ENCODE measurements at places on chromosomes 5 and 9.

DNA sequence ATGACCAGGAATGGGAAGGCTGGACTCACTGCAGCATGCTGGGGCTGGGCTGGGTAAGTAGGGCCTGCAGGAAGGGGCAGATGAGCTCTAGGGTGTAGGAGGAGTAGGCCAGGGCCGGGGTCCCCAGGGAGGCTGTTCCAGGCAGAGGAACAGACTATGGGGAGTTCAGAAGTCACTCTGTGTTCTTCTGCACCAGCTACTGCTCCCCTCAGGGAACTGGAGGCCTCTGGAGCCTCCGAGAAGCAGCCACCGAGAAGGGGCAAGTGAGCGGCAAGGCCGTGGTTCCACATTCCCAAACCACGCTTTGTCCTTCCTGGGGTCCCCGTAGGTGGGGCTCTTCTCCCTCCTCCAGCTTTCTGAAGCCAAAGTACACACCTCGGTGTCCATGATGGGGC is 8.4 kb upstream of the SLC2A6 start:
- no peak for DNase-seq

DNA sequence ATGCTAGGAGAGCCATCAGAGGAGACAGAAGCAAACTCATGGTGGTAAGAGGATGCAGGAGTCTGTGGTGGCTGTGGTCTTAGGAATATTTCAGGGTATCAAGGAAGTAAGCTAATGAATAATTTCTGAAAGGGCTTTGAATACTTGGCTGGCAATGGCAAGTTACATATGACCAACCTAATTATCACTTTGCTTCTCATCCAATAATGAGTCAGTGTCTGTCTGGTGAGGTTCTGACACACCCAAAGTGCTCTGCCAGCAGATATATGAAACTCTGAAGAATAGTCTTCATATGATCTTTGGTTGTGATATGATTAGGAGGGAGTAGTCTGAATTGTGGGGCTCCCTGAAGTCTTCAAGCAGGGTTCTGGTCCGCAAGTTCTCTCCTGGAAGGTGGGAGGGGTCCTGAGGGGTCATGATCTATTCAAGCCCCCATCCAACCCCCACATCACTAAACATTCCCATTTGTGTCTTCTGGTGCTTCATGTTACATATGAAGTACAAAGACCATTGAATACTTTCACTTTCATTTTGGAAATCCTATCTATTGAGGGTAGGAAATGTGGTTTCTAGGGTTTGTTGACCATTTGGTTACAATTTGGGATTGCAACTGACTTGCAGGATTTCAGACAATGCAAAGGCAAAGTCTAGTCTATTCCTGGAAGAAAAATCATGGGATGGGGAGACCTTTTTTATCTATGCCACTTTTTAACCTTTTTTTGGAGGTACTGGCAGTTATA is 199.9 kb upstream of the CDKN2B start:
- no peak for DNase-seq

DNA sequence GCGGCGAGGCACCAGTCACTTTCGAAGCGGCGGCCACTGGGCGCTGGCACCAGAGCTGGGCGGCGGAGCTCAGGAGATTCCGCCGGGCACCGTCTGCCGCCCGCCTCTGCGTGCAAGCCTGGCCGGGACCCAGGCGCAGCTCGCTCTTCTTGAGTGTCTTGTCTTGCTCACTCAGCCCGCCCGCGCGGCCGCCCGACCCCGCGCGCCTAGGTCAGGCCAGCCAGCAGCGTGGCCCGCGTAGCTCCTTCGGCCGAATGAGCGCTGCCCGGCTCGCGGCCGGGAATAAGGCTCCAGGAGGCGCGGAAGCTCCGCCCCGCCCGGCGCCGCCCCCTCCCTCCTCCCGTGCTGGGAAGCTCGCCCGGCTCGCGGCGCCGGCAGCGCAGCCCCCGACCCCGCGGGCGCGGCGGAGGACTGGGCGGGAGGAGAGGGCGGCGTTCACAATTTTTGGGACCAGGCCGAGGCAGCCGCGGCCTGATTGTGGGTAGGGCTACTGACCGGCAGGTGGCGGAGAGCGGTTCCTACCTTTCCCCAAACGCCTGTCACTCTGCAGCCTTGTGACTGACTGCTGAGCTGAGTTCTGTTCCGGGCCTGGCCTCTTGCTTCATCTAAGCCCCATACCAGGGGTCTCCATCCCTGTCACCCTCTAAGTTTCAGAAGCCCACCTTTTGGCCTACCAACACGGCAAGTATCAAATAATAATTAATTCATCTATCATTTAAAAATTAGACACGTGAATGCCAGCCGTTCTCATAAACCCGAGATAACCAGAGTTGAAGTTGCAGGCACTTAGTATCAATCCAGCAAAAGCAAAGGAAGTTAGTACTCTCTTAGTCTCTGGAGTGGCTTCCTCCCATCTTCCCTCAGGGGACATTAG is at the start of gene HBEGF:
TSS of gene HBEGF (minus strand) at position 256 of the 874 bp plus-strand sequence. CDS start 275 bp downstream, outside the sequence.
- DNase-seq: no peak

- DNase-seq: no peak
These were observed 31.9 kb downstream of the ANKRD33B start for GRCh38 chr5:10595672-10596309.

- no peak for DNase-seq
These were observed 69.6 kb downstream of the PDE8B start for GRCh38 chr5:77280036-77280435.

DNA sequence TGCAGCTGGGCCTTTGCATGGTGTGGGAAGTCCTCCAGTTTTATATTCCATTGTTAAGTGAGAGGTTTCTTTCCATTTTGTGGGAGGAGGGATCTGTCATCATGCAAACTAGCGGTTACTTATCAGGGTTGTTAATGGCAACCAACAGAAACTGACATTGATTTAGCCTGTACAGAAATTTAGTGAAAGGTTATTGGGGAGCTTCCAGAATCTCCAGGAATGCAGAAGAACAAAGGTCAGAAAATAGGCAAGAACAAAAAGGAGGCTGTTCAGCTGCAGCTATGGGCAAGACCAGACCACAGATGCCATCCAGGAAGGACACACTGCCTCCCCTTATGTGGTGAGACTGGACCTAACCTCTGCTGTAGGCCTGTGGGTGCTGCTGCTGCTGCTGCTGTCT is 395.8 kb downstream of the KDM4C start:
- DNase-seq: no peak

GRCh38 chr5:37709020-37709419 is 130.8 kb downstream of the GDNF start:
- no peak for DNase-seq

DNA sequence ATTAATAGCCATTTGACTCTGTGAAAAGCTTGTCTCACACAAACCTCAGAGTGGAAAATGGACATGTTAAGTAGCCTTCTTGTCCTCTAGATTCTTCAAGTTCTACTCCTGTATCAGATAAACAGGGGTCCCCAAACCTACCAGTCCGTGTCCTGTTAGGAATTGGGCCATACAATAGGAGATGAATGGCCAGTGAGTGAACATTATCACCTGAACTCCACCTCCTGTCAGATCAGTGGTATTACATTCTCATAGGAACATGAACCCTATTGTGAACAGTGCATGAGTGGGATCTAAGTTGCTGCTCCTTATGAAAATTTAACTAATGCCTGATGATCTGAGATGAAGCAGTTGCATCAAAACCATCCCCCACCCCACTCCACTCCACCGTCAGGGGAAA is 136.3 kb downstream of the TMEM232 start:
- no peak for DNase-seq

GRCh38 chr5:153237671-153238332 is 252.7 kb upstream of the GRIA1 start:
- no peak for DNase-seq

DNA sequence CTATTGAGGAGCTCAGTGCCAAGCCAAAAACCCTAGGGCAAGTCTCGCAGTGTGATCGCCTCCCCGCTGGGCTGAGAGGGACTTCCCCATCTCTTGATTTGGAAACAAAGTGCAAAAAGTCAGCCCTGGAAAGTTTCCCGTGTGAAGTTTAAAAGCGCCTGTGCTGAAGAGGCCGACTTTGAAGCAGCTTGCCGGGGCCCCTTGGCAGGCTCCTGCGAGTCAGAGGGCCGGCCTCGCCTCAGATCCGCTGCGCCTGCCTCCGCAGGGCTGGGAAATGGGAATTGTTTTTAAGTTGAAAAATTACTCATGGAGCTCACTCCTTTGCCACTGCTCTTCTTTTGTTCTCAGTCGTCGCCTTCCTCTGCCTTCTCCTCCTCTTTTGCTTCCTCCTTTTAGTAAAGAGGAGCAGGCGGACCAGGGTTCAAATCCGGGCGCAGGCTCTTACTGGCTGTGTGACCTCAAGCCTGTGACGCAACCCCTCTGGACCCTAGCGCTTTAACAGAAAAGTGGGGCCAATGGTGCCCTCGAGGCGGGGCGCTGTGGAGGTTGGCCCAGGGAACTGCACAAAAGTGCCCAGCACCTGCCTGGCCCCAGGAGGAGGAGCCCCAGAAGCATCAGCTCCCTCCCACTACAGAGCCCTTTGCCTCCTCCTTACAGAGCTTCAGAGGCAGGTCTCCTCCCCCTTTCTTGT is 14.7 kb upstream of the LHX2 start:
- no peak for DNase-seq

DNA sequence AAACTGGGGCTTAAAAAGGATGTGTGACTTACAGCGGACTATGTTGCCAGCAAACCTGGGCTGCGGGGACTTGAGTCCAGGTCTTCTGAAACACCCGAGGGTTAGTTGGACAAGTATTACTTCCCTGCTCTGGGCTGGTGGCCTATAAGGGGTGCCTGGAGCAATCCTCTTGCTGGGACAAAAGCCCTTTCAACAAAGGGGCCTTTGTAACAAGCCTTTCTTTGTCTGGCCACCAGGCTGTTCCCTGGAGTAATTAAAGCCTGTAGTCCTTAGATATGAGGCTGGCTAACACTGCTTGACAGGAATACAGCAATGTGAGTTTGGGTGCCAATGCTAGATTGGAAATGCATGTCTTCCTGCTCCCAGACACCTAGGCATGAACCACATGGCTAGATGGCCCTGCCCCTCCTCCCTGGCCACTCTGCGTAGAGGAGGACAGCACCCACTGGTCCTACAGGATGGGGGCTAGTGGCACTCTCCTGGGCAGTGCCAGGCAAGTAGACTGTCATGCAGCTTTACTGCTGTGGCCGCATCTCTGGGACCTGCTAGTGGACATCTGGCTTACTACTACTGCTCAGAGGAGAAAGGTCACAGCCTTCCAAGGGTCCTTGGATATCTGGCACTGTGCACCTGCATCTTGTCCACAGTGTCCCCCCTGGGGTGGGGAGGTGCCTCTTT is 343.1 kb downstream of the ZSWIM6 start:
- no peak for DNase-seq

- DNase-seq: no peak
These were observed 32.1 kb upstream of the RASGRF2 start for GRCh38 chr5:80928073-80928472.

- no peak for DNase-seq
These were observed 30.2 kb upstream of the TBCA start for GRCh38 chr5:77806213-77806843.

DNA sequence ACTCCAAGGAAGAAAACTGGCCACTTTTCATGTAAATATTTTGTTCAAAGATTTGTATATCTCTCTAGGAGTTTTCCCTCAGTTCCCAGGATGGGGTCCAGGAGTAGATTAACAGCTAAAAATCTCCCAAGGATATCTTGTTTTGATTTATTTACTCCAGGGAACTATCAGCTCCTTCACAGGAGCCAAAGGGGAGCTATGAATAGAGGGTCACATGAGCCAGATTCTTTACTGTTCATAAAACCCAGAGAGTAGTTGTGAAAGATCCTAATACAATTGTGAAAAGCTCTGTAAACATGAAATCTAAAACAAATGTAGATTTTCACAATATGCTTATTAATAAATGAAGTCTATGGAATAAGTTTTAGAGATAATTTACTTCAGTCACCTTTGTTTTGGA is 16.9 kb downstream of the DIMT1 start:
- no peak for DNase-seq

GRCh38 chr5:118253225-118254061 is 734.9 kb downstream of the DTWD2 start:
- no peak for DNase-seq

DNA sequence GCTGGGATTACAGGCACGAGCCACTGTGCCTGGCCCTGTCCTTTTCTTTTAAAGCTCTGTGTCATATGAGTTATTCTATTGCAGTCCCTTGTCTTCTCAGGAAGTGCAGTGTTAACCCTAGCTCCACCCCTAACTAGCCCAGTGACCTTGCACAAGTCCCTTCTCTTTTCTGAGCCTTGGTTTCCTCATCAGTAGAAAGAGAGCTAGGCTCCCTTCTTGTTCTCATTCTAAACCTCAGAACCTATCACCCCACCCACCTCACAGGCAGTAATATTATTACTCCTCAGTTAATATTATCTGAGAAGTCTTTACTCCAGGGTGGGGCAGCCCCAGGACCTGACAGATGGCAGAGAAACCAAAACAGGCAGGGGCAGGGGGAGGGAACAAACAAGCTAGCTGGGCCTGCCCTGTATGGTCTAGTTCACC is 7.2 kb downstream of the CYFIP2 start:
- no peak for DNase-seq

GRCh38 chr9:137825324-137825989 is 52.1 kb upstream of the CACNA1B start:
- DNase-seq: no peak

DNA sequence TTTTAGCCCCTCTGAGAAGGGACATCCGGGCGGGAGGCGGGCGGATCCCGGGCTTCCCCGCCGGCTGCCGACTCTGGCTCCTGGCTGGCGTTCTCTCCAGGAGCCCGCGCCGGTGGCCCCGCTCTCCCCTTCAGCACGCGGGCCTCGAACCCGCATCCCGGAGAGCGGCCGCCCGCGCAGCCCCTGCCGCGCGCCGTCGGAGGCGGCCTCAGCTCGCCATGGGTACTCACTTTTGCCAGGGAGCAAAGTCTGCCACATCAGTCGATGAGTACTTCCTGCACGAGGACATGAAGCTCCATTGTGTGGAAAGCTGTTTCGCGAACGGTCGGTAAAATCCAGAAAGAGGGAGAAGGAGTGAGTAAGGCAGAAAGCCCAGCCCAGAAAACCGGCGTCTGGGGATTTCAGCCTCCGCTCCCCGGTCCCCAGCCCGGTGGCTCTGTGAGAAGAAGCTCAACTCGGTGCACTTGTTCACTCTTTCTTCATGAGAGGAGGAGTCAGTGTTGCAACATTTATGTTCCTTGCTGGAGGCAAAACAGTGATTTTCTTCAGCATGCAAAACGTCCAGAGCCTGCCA is at the start of gene PRLR:
TSS of gene PRLR (minus strand) at position 450 of the 574 bp plus-strand sequence. CDS start 140,867 bp downstream, outside the sequence.
- DNase-seq: no peak

GRCh38 chr9:91181541-91181940 is 180.2 kb downstream of the AUH start:
- DNase-seq: no peak

DNA sequence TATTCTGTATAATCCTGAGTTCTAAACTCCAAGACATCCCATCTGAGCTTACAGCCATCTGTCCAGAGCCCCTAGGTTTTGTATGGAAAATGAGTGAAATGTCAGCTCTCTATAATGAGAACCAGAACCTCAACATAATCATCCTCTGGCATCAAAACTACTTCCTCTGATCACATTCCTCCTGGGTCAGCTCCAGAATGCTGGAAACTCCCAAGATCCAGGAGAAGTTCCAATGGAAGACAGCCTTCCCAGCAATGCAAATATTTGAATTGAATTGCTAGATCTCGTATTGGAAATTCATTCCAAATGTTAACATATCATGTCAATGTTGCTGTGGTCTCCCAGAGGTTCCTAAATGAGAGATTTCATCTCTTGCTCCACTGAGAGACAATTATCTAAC is 23.8 kb downstream of the C9 start:
- DNase-seq: no peak
